Inflammatory macrophage (primary cell): ENCODE measurements at places on chromosomes 7 and 10.
A peak's percentile ranks its signal among the peaks of the same experiment; 100 is the strongest.

- no peak for DNase-seq
Observed at GRCh38 chr7:95921543-95921942, 149.2 kb downstream of the DYNC1I1 start.

- no peak for DNase-seq
Observed at GRCh38 chr7:115722302-115722977, 308.1 kb downstream of the TFEC start.

- DNase-seq: peak; percentile 50
Observed at GRCh38 chr10:67864607-67865371, 19.7 kb upstream of the SIRT1 start.

GRCh38 chr7:108724251-108725100, 154.8 kb downstream of the DNAJB9 start:
- DNase-seq: no peak

DNA sequence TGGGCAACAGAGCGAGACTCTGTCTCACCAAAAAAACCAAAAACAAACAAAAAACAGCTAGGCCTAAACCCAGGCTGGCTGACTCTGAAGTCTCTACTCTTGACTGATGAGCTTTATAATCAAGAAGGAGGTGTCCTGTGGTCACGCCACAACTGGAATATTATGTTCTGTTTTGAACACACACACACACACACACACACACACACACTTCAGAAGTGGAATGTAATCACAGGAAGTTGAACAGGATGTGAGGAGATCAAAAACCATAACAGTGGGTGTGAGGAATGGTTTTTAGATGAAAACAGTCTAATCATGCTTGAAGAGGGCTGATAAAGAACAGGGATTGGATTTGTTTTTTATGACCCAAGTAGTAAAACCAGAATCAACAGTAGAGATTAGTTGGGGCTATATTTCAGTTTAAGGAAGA, 51.1 kb upstream of the IL6 start:
- DNase-seq: no peak

DNA sequence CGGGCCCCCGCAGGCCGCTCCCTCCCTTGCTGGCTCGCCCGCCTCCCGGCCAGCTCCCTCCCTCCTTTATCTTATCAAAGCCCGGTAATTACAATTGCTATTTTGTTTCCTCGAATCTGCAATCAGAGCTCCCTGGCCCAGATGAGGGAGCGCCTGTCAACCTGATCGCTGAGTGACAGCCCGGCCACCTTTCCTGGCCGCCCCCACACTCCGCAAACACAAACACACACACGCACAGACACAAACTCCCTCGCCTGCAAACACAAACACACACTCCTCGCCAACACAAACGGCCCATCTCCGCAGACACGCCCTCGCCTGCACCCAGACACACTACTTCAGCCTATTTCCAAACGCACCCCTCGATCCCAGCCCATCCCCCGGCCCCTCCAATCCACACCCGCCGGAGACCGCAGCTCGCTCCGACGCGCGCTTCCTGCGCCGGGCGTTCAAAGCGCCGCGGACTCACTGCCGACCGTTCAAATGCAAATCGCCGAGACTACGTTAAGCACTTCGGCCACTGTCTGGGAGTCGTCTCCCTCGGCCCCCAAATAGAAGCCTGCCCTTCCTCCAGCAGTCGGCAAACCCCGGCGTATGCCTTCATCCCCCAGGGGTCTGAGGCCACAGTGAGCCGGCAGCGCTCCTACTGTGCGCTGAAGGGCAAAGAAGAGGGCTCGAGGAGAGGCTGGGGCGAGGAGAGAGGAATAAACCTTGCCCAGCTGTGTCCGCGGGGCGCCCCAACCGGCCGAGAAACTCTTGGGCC, 3.0 kb upstream of the FGF8 start:
- peak; percentile 8 for DNase-seq

DNA sequence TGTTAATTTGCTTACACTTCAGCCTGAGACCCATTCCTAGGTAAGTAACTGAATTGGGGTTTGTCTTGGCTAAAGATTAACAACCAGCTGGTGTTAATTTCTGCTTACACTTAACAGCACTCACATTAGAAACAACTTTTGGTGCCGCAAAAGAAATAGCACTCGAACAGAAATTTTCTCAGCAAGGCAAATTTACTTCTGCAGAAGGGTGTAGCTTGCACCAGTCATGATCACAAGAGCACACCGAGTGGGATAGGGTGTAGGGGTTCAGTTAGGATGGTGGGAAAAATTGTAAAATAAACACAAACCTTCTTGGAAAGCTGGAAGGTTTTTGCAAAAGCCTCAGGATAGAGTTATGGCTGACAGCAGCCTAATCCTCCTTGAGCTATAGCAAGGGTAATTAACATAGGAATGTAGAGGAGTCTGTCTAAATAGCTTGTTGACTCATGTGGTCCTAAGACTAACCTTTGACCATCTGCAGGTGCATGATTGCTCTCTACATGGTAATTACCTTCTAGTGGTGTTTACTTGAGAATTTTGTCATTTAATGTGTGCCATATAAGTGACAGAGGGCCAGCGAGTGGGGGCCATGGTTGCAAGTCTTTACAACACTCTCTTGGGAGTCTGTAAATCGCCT, 67.8 kb upstream of the CDK13 start:
- no peak for DNase-seq

GRCh38 chr10:124160943-124161582, 67.7 kb upstream of the CHST15 start:
- no peak for DNase-seq

DNA sequence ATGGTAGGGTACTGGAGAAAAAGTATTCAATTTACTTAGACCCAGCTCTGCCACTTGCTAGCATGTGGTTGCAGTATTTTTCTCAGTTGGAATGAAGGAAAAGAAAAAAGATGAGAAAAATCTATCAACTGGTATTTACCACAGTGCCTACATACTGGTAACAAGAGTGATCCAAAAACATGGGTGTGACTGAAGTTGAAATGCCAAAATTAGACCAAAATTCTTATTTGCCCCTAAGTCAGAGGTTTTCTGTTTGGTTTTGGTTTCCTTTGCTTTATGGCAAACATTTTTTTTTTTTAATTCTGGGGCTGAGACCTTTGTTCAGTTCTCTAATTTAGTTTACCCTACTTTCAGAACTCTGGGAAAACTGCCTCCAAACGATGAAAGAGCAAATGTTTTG, 12.3 kb downstream of the HYCC1 start:
- DNase-seq: no peak

- no peak for DNase-seq
Observed at GRCh38 chr10:18164093-18164492, 23.9 kb downstream of the CACNB2 start.

- DNase-seq: no peak
Observed at GRCh38 chr7:150746921-150747320, 9.7 kb downstream of the GIMAP5 start.

DNA sequence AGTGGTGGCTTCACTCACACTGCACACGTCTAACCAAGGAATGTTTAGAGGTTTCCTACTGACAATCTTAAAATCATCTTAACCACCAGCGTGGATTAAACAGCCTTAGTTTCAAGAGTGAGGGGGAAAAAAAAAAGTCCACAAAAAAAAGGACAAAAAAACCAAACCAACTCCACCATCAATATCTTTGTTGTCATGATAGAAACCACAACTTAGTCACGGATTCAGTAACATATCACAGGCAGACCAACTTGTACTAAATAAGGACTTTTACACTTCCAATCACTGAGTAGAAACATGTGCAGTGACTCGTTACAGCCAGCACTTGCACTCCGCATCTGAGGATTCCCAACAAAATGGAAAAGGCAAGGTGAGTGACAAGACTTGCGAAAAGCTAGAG, 46.5 kb downstream of the FAM171A1 start:
- DNase-seq: no peak

GRCh38 chr7:101529560-101529959, 99.5 kb downstream of the MYL10 start:
- no peak for DNase-seq

GRCh38 chr7:76069238-76069638, 21.3 kb downstream of the MDH2 start:
- peak; percentile 80 for DNase-seq

- DNase-seq: peak; percentile 90
Observed at GRCh38 chr7:128948976-128949760, 11.4 kb downstream of the IRF5 start.

- DNase-seq: no peak
Observed at GRCh38 chr10:31604646-31605170, 285.7 kb downstream of the ZEB1 start.

DNA sequence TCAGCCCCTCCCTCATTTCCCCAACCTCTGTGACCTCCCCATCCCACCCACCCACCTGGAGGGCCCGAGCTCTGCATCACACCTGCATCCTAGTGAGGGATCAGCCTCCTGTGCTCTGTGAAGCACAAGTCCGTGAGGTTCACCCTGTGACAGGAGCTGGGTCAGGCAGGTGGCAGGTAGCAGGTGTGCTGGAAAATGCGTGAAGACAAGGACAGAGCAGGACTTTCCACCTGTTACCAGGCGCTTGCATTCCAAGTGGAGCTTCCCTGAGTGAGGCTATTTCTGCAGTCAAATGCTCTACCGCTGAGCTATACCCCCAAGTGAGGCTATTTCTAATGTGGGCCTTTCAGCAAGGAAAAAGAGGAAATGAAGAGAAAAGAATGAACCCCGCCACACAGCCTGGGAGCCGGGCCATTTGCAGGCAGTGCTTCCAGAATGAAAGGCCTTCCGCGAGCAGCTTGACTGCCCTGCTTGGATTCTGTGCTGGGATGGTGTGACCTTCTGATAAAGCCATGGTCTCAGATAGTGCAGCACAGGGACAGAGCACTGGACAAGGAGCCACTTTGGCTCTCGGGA, 13.3 kb upstream of the CPXM2 start:
- DNase-seq: no peak

- no peak for DNase-seq
Observed at GRCh38 chr7:55432939-55433784, 68.0 kb downstream of the LANCL2 start.

GRCh38 chr10:71076473-71077142, 135.8 kb upstream of the UNC5B start:
- no peak for DNase-seq

GRCh38 chr7:67863911-67864310, 867.3 kb downstream of the TYW1 start:
- no peak for DNase-seq

DNA sequence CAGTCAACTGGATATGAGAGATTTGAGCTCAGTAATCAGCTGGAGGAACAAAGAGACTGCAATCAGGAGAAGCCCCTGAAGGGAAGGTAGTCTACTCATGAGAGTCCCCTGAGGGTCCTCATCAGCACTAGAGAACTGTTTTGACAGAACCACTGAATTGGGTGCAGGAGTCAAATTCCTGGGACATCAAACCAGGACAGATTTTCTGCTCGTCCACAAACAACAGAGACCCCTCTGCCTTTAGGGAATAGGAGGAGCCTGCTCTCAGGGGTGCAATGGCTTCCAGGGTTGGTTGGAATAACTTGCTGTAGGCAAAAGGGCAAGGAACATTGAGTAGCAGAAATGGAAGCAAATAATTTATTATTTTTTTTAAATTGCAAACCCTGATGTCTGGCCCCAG, 21.9 kb upstream of the NEUROD6 start:
- DNase-seq: no peak

GRCh38 chr7:84226759-84227158, 32.2 kb upstream of the SEMA3A start:
- DNase-seq: no peak

DNA sequence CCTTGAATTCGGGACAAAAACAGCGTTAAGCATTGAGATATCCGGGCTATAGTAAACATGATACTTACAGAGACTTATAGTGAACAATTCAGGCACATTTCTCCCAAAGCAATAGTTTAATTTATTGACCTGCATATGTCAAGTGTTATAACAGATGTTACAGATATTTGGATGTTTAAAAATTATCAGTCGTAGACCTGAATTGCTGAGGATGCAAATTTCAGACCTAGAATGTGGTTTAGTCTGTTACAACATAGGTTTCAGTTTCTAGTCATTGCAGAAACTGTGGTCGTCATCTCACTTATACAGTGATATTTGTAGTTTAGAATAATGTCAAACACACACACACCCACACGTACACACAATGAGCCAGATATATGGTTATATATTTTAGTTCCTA, 85.2 kb downstream of the VTI1A start:
- DNase-seq: peak; percentile 46

- DNase-seq: no peak
Observed at GRCh38 chr10:24651923-24652322, 71.8 kb downstream of the ARHGAP21 start.

GRCh38 chr7:45236666-45237065, 79.1 kb downstream of the RAMP3 start:
- no peak for DNase-seq

DNA sequence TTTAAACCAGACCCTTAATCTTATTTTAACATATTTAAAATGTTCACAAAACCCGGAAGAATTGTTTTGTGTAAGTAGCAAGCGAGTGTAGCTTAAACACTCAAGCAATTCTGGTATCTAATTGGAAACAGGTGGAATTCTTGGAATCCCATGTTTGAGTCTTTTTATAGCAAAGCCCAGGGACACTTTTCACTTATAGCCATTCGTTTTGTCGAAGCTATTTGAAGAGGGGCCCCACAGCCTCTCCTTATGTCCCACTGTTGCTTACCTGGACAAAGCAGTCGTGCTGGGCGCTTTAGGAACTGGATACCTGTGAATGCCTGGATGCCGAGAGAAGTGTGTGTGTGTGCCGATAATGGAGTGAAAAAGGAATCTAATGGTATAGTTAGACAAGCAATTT, 3.3 kb downstream of the CUX1 start:
- no peak for DNase-seq

DNA sequence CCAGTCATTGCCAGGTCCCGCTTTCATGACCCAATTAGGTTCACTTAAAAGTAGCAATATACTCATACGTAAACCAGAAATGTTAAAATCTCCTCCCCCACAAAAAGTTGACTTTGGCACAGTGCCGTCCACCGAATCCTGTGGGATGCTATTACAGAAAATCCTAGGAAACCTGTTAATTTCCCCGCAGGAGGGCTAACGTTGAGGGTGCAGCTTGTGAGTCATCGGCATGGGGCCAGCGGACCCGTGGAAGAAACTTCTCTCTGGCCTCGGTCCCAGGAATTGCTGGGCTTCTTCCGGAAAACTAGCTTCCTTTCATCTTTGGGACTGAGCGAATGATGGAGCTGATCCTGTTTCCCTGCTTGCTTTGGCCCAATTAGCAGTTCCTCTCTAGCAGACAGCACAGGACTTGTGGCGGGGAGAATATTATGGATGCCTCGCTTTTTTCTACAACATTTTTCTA, 13.5 kb downstream of the CRYGN start:
- no peak for DNase-seq

- no peak for DNase-seq
Observed at GRCh38 chr7:149853157-149853556, 15.0 kb downstream of the ZNF862 start.

GRCh38 chr7:106139265-106140251, 27.4 kb upstream of the SYPL1 start:
- DNase-seq: no peak

- DNase-seq: no peak
Observed at GRCh38 chr10:15015451-15015850, 28.3 kb upstream of the OLAH start.

- DNase-seq: no peak
Observed at GRCh38 chr7:151314401-151314800, 27.2 kb upstream of the NUB1 start.

GRCh38 chr10:70193391-70193844, 23.1 kb upstream of the SAR1A start:
- no peak for DNase-seq

GRCh38 chr10:112782200-112782907, 167.7 kb upstream of the TCF7L2 start:
- no peak for DNase-seq

- no peak for DNase-seq
Observed at GRCh38 chr7:34091321-34091917, 186.1 kb downstream of the BMPER start.
